ENCODE measurements at places on chromosomes 6 and 20.

DNA sequence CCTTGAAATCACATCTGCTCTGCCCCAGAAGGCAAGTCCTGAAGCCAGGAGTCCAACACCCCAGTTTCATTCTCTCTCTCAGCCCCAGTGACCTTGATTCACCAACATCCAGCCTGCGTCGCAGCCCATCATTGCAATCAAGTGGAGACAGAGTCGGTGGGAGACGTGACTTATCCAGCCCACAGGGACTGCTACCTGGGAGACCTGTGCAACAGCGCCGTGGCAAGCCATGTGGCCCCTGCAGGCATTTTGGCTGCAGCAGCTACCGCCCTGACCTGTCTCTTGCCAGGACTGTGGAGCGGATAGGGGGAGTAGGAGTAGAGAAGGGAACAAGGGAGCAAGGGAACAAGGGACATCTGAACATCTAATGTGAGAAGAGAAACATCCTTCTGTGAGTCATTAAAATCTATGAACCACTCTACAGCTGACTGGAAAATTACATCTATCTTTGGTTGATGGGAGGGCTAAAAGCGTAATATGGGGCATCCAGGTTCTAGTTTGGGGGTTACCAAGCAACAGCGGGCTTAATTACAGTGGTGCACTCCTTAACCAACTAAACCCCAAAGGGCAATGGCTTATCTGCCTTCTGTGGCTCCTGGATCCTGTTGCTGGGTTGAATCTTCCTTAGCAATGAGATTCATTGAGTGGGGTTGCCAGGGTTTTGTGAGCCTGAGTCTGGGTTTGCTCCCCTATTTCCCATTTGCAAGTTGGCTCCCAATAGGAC, 2.5 kb downstream of the LY6G6D start:
- no peak for DNase-seq

GRCh38 chr6:41818271-41819054, 31.0 kb downstream of the TOMM6 start:
- DNase-seq: no peak

DNA sequence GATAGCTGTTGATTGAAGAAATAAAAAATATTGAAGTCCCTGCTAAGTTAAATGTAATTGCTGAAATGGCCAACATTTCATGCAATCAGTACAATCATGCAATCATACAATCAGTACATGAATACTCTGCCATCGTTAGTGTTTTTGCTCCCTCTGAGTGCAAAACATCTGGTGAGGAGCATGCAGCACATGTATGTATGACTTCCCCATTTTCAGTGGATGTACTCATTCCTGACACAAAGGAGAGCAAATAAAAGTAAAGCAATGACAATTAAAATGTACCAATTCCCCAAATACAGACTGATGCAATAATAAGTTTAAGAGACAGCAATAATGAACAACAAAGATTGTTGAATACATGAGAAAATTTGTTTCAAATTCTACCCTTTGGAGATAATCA, 140.7 kb downstream of the PLCB1 start:
- no peak for DNase-seq

DNA sequence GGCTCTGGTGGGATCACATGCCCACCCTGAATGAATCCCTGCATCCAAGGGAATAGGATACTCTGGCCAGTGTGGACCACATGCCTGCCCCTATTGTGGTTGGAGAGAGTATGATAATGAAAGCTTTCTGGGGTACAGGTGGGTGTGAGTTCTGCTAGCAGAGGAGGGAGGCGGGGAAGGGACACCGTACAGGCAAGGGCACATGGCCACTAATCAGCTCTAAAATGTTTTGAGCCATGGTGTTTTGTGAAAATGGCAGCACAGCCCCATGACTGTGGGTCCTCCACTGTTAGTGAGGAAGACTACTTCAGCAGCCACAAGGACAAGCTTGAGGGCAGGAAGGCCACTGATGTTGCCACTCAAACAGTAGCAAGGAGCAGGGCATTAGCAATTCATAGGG, 11.9 kb upstream of the DHX35 start:
- DNase-seq: no peak

- DNase-seq: no peak
Observed at GRCh38 chr20:6582449-6582848, 185.0 kb upstream of the BMP2 start.

DNA sequence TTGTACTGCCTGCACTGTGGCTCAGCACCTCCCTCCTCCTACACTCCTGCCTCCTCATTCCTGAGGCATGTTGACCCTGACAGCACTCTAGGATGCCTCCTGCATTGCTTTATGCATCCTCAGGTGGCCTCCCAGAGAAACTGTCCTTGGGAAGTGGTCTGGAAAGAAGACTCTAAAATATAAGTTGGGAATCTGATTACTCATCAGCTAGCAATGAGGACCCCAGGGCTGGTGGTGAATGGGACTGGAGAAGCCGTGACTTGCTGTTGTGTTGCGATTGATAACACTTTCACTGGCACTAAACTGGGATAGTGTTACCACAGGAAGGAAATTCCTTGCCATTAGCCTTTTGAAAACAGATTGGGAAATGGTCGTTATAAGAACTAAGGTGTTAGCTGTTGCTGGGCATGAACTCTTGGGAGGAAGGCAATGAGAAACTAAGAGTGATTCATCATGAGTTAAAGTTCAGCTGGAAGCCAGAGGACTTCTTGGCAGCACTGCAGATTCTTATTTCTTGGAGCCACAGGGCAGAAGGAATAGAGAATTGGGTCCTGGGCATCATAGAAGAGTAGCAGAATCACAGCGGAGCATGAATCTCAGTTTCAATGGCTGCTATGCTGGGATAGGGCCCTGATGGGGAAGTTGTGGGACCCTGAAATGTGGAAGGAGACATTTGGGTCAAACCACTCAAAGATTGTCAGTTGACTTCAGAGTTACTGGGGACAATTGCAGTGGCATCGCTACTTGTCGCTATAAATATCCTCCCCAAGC, 10.1 kb upstream of the SIRPD start:
- no peak for DNase-seq

DNA sequence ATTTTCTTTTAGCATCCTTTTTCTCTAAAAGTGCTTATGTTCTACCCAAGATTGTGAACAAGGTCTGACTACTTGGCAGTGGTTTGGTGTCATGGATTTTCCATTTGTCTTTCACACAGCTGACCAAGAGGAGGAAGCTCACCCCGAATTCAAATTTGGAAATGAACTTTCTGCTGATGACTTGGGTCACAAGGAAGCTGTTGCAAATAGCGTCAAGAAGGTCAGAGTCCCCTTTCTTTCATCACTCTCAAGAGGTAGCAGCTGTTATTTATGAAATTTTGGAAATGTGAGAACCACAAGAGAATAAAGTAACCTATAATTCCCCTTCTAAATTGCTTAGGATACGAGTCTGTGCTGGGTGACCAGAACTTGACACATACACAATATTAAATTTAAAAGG, 113.0 kb upstream of the LAMP5 start:
- DNase-seq: no peak

DNA sequence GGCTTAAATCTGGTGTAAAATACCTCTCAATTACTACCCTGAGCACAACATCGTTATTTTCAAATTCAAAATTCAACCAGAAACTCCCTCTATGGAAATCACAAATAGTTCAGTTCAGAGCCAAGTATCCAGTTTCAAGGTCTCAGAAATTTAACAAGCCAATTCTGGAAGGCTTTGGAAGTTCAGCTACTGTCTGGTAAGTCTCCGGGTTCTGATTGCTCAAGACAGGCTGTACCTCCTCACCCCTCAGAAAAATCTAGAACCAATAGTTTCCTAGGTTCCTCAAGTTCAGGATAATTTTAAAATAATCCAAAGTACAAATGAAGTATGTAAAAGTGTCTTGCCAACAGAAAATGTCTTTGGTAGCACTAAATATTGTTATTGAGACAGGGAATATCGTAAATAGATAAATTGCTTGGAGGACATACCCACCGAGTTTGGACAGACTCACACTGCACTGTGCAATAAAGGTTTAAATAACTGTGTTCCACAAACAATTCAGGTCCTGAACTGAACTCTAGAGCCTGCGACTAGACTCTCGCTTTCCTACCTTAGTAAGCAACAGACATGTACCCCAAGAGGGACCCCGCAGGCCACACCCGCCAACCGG, 729 bp downstream of the ATG5 start:
- no peak for DNase-seq

DNA sequence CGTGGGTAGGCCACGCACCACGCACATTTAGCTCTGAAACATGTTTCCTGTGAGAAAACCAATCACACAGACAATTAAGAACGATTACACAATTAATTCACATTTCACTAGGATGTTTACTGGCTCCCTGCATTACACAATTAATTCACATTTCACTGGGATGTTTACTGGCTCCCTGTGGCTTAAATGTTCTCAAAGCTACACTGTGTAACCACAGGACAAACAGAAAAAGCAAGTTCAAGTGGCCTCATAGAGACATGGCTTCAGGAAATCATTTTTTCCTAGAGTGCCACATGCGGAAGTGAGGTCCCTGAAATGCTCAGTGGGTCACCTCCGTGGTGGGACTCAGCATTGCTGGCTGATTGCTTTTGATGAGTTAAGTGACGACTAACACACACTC, 61.7 kb upstream of the XRN2 start:
- DNase-seq: no peak

GRCh38 chr20:50870561-50871161, 60.6 kb downstream of the ADNP start:
- DNase-seq: no peak

GRCh38 chr6:33091957-33092356, 16.2 kb downstream of the HLA-DPB1 start:
- peak; percentile 66 for DNase-seq

DNA sequence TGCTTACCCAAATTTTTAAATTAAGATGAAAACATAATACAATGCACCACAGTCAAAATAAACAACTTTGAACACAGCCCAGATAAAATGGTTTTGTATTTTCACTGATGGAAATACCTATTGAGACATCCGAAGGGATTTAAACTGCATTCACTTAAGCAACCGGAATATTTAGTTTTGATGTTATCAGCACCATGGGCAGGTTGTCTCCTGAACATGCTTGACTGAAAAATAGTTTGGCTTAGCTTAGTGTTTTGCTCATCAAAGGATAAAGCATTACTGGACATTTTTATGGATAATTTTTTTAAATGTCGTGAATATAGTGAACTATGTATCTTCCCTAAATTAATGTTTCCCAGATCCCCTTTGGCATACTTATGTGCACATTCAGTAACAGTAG, 177.5 kb downstream of the GJA1 start:
- no peak for DNase-seq

DNA sequence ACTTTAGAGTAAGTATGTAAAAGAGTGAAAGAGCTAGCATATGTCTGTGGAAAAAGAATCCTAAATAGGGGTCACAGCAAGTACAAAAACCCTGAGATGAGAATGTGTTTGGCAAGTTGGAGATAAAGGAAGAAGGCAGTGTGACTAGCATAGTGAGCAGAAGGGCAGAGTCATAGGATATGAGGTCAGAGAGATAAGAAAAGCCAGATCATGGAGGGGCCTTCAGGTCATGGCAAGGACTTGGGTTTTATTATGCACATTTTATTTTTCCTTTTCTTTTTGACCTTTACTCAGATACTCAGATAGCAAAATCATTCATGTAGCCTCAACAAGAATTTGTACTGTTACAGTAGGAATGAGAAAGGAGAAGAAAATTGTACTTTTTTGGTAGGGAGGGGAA, 138.0 kb downstream of the GJA1 start:
- DNase-seq: no peak

DNA sequence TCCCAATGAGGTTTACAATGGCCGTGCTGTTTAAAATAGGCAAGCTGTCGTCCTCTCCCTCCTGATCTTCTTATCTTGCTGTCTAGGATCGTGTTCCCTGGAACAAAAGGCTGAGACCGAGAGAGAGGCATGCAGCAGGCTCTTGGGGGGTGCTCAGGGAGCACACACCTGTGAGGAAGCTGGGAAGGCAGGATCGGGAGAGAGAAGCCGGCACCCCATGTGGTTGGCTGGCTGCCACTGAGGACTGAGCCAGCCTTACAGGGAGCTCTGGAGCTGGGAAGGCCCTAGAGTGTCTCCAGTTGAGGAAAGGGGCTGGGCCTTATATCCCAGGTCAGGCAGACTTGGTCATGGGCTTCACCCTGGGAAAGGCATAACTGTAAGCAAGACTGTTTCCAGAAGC, 184.2 kb downstream of the LY86 start:
- DNase-seq: no peak

GRCh38 chr6:148559848-148560433, 186.9 kb upstream of the UST start:
- peak; percentile 75 for DNase-seq

GRCh38 chr6:465531-466348, 74.2 kb downstream of the IRF4 start:
- DNase-seq: no peak

GRCh38 chr20:62463651-62464424, 12.0 kb downstream of the GATA5 start:
- no peak for DNase-seq

DNA sequence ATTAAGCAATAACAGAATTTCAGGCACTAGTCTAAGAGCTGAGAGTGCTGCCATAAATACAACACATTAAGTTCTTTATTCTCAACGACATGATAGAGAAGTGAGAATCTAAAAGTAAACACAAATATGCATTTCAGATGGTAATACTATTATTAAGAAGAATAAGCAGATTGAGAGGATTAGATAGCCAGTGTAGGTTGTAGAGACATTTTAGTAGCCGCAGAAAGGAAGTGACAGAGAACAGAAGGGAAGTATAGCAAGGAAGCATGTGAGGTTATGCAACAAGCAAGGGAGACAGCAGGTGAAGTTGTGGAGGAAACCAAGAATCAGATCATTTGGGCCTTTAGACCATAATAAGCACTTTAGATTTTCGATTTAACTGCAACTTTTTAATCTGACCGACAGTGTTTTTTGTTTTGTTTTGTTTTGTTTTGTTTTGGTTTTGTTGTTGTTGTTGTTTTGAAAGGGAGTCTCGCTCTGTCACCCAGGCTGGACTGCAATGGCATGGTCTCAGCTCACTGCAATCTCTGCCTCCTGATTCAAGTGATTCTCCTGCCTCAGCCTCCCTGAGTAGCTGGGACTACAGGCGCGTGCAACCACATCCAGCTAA, 737.0 kb upstream of the ADGRB3 start:
- DNase-seq: no peak

DNA sequence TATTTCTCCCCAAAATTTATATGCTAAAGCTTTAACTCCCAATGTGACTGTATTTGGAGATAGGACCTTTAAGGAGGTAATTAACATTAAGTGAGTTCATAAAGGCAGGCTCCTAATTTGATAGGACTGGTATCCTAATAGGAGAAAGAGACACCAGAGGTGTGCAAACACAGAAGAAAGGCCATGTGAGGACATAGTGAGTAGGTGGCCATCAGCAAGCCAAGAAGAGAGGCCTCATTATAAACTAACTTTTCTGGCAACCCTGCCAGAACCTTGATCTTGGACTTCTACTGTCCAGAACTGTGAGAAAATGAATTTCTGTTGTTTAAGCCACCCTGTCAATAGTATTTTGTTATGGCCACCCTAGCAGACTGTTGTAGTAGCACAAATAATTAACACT, 177.9 kb upstream of the FUT9 start:
- DNase-seq: no peak

GRCh38 chr6:166910601-166911000, 45.7 kb downstream of the RNASET2 start:
- no peak for DNase-seq

All from activated CD4-positive, CD25-positive, alpha-beta regulatory T cell treated with anti-CD3 and anti-CD28 coated beads, Interleukin-2, amount 50 U/mL, for 72 hours (primary cell).